ENCODE measurements at places on chromosomes 12 and 14. TPM values are rescaled to one million over a fixed set of nuclear protein-coding genes. Genes with fewer than 3 reads are reported as not detected.

Gene CD4
- 80.3 TPM for total RNA-seq

DNA sequence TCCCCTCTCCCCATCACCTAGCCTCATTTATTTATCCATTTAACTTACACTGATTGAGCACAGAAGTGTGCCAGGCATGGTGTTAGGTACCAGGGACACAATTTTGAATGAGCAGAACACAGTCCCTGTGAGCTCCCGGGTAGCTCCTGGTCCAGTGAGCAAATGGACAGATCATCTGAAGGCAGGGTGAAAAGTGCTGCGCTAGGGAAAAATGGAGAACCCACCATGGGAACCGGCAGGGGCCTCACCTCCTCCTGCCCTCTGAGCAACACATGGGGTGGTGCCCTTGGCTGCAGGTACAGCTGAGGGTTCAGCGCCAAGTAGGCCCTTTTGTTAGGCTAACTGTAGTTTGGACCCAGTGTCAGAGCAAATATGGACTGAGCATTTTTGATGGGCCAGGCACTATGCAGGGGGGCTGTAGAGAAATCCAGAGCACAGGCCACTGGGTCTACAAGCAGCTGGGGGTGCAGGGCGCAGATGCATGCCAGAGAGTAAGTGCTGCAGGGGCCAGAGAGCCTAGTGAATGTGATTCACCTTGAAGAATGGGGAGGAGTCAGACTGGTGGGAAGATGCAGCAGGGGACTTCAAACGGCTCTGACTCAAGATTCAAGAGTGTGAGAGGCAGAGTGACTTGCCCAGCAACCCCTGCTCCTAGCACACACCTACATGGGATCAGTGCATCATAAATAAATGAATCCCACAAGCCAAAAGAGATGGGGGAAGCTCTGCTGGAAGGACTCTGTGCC, 28.2 kb downstream of the LTBP2 start:
- DNase-seq: no peak
- H3K4me1 ChIP-seq: peaks cover 27% of the 10 kb centered on the region
- H3K27ac ChIP-seq: peak overlapping the region; percentile 11
- H3K4me3 ChIP-seq: no peak overlapping the region

GRCh38 chr12:95990136-95990535, 6.0 kb downstream of the HAL start:
- no peak overlapping the region for H3K27ac ChIP-seq
- no peak overlapping the region for H3K4me3 ChIP-seq
- no peaks in the 10 kb centered on the region for H3K4me1 ChIP-seq
- H3K27me3 ChIP-seq: no peaks in the 10 kb centered on the region
- H3K36me3 ChIP-seq: no peaks in the 10 kb centered on the region

DNA sequence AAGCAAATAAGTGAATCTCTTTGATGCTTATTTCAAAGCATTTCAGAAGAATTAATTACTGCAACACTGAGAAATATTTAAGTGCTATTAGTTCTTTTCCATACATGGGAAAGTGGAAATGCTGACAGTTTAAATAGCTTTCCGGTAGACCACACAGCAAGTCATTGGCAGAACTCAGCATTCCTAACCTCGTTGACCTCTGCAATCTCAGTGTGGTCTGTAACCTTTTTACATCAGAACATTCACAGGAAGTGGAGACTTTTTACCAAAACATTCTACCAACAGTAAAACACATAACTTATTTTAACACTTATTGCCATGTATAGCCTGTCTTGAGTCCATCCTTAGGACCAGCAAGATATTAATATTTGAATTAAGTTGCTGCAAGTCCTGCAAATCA, 249.5 kb upstream of the DCN start:
- no peaks in the 10 kb centered on the region for H3K4me1 ChIP-seq
- no peaks in the 10 kb centered on the region for H3K27me3 ChIP-seq
- no peaks in the 10 kb centered on the region for H3K36me3 ChIP-seq
- no peak overlapping the region for H3K4me3 ChIP-seq
- no peak for DNase-seq
- H3K27ac ChIP-seq: no peak overlapping the region

DNA sequence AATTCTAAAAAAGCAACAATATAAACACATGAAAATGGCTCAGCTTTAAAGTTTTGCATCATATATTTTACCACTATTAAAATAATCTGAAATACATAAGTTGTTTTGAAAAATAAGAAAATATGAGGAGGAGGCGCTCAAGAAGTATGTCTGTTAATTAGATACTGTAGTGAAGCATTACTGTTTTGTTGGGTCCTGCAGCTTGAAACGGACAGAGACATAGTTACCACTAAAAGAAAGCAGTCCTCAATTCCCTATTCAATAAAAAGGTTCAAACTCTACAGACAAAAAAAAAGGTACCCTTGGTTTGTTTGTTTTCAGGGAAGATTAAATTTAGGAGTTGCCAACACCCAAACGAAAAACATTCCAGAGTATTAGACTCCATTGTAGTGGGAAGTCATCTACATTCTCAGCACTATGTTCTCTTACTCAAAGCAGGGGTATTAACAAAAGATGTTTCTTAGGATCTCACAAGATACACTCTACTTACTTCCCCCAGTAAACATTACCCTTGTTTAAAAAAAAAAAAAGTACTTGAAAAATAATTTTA, 3.0 kb downstream of the PAWR start:
- peak overlapping the region; percentile 88 for H3K4me3 ChIP-seq
- H3K27ac ChIP-seq: no peak overlapping the region
- H3K27me3 ChIP-seq: no peaks in the 10 kb centered on the region
- DNase-seq: no peak
- H3K4me1 ChIP-seq: peaks cover 22% of the 10 kb centered on the region

- no peaks in the 10 kb centered on the region for H3K4me1 ChIP-seq
- no peak for DNase-seq
- no peak overlapping the region for H3K4me3 ChIP-seq
- no peaks in the 10 kb centered on the region for H3K27me3 ChIP-seq
Measured at GRCh38 chr14:22747769-22748168, 18.7 kb upstream of the OXA1L start.

All from lower lobe of right lung (tissue), 2 donors.